Stimulated activated CD4-positive, alpha-beta T cell treated with anti-CD3 and anti-CD28 coated beads, Interleukin-4, amount 100 ng/mL, for 48 hours (primary cell): ENCODE measurements at places on chromosomes 6 and 20.

- no peak for DNase-seq
Measured at GRCh38 chr6:24799541-24799915, 811 bp upstream of the ARMH2 start.

DNA sequence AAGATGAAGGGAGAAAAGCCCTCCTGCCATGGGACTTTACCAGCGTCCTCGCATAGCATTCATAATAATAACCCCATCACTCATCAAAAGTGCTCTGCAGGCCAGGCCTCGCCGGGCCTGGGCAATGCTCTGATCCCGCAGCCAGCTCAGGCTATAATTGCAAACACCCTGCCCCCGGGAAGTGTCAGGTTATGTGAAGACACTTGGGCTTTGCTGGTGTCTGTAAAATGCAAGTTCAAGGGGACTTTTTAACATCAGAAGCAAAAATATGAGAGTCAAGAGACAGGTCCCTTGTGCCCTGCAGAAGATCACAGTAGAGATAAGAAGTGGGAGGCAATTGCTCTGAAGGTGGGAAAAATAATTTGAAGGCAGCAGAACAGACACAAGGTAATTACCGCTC lies 381.0 kb downstream of the MAFB start:
- DNase-seq = no peak

DNA sequence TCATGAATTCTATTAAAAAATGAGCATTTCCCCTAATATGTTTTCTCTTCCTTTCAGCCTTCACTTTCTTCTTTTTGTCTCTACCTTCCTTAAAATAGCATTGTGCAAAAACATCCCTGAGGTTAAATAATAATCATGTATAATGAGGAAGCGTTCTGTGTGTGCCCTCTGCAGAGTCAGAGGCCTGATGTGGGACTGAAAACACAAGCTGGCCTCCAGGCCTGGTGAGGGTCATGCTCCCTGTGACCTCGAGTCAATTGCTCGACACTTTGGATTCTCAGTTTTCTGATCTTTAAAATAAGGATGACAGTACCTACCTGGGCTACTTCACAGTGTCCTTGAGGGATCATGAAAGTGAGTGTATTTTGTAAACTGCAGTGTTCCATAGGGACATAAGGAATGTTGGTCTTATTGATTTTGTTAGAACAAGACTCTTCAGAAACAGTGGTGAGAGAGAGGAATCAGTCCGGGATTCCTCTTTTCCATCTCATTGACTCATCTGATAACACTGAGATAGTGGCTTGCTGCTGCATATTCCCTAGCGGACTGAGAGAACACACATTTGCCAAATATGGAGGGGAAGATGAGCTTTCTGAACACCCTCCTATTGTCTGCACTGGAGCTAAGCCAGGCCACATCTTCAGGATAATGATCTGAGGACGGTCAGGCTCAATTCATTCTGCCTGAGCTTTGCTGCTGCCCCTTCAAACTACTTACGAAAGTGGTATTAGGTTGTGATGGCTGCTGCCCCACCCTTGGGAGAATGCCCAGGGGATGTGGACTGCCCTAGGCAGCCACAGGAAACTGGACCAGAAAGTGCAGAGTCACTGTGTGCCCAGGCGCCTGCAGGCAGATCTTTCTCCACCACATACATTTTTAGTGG lies 39.6 kb upstream of the PDE7B start:
- no peak for DNase-seq

- DNase-seq = no peak
Measured at GRCh38 chr6:87396595-87397392, 11.0 kb upstream of the CFAP206 start.

GRCh38 chr20:63084563-63084927 lies 77.8 kb upstream of the BHLHE23 start:
- DNase-seq = no peak

DNA sequence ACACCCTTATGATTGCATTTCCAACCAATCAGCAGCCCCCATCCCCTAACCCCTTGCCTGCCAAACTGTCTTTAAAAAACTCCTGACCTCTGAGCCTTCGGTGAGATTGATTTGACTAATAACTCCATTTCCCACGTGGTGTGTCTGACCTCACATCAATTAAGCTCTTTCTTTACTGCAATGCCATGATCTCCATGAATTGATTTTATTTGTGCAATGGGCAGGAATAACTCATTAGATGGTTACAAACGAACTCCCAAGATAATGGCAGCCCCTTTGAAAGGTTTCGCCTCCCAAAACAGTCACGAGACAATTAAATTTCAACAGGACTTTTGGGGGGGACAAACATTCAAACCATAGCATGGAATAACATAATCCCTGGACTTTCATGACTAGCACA lies 161.2 kb downstream of the DOK5 start:
- DNase-seq = no peak

- no peak for DNase-seq
Measured at GRCh38 chr6:43125119-43125518, 46.0 kb upstream of the SRF start.

DNA sequence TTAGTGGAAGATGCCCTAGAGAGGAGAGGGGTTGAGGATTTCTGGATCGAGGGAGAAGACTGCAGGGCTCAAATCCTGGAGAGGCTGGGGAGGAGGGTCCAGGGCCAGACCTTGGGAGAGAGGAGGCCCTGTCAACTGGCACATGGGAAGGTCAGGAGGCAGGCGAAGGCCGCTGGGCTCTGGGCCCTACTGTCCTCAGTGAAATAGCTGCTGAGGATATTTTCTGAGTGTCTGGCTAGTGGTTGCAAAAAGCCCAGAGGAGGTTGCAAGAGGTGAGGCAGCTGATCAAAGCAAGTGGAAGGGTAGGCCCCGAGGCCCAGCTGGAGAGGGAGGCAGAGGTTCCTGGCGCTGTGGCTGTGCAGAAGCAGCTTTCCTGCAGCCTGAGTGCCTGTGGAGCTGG lies 103.4 kb upstream of the MLN start:
- no peak for DNase-seq

- no peak for DNase-seq
Measured at GRCh38 chr6:104473021-104473429, 386.7 kb downstream of the HACE1 start.
